ENCODE measurements at places on chromosomes 3 and 15. TPM values are rescaled to one million over a fixed set of nuclear protein-coding genes. Genes with fewer than 3 reads are reported as not detected.

The NRG4 gene
- not detected for total RNA-seq

The COL6A5 gene
- total RNA-seq = 1.7 TPM

The CELF6 gene
- total RNA-seq = 3.6 TPM

The ERICH6 gene
- total RNA-seq = not detected

The ZNF660 gene
- total RNA-seq = 1.1 TPM

The GPR27 gene
- total RNA-seq = not detected

The WHAMM gene
- total RNA-seq = 16.0 TPM

The LRRC15 gene
- total RNA-seq = 0.28 TPM

The IL1RAP gene
- total RNA-seq = 4.1 TPM

The ZDHHC3 gene
- 165 TPM for total RNA-seq

The CIDEC gene
- 27.2 TPM for total RNA-seq

The ANKRD63 gene
- not detected for total RNA-seq

Data from Peyer's patch (tissue), 4 donors.